ENCODE measurements at places on chromosomes 4 and X.

DNA sequence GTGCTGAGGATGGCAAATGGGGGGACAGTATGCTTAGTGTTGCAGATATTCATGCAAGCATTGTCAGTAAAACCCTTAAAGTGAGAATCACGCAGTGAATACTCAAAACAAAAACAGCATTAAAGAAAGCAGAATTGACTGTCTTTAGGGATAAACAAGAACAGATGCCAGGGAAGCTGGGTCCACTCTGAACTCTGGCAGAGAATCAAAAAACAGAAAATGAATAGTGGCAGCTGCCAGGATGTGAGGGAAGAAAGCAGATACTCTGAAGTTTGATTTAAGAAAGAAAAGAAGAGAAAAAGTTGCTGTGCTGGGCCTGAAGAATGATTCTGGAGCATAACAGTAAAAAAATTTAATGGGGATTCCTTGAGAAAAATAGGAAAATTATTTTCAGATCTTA is 131.5 kb downstream of the GABRA2 start:
- peak; percentile 16 for DNase-seq

DNA sequence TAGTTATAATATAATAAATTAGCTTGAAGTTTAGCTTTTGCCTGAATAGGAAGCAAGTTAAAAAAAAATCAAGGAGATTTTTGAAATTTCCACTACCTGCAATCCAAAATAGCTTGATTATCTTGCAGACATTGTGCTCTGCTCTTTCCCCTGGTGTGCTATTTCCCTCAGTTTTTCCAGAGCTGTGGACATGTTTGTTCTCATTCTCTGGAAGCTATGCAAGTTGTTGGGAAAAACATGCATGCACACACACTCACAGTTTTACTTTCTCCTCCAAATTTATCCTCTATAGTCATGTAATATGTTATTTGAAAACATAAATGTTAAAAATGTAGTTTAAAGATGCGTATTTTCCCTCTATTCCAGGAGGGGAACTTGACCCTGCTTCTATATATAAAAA is 225.8 kb upstream of the ARSJ start:
- no peak for DNase-seq

- no peak for DNase-seq
Measured at GRCh38 chrX:16188687-16189086, 21.4 kb downstream of the MAGEB17 start.

DNA sequence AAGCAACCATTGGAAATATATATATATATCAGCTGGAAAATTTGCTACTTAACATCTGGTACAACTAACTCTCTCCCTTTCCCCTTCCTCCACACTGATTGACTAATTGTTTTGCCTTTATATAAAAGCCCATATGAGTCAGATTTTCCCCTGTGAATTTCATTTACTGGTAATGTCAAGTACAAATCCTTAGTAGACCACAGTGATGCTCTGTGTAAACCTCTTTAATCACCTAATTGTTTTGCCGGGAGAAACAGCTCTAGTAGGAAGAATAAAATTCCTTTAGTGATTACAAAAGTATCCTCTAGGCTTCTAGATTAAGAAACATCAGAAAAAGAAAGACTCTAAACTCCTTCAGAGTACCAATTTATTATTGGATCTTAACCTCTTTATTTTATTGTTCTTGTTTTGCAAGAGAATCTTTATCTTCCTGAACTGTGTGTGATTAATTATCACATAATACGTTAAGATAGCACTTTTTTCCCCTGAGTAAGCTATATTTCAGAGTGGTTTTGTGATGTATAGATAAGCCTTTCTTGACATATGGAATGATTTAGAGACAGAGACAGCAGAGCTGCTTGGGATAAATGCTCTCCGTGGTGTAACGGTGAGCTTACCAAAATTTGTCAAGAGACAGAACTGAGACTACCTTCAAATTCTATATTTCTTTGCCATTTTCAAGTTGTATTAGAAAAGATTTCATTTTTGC is 1606.4 kb upstream of the TENM3 start:
- no peak for DNase-seq

- DNase-seq = no peak
Measured at GRCh38 chrX:105477351-105477750, 256.9 kb upstream of the TEX13A start.

GRCh38 chr4:126691797-126692196 is 941.0 kb upstream of the INTU start:
- no peak for DNase-seq

DNA sequence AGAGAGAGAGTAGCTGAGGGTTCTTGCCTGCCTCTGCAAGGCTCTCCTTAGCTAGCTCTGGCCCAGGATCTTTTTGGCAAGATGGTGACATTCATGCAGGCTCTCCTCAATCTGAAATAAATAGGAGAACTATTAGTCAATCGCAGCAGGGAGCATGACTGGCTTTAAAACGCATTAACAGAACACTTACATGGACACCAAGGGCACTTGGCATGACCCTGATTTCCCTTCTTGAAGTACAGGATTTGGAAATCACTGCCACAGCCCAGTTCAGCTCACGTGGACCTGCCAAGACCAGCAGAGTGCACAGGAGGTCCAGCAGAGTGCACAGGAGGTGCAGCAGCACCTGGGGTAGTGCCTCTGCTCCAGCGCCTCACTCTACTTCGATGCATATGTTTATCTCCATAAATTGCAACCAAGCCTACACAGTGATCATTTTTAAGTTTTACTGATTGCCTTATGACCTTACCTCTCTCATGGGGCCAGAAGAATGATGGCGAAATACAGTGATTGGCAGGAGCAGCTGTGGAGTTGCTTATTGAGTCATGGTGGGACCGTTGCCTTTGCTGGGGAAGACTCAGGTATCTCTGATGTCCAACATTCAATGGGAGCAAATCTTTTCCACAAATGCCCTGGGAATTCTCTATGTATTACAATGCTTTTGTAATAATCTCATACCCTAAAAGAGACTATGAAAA is 122.4 kb downstream of the SYNPO2 start:
- no peak for DNase-seq

DNA sequence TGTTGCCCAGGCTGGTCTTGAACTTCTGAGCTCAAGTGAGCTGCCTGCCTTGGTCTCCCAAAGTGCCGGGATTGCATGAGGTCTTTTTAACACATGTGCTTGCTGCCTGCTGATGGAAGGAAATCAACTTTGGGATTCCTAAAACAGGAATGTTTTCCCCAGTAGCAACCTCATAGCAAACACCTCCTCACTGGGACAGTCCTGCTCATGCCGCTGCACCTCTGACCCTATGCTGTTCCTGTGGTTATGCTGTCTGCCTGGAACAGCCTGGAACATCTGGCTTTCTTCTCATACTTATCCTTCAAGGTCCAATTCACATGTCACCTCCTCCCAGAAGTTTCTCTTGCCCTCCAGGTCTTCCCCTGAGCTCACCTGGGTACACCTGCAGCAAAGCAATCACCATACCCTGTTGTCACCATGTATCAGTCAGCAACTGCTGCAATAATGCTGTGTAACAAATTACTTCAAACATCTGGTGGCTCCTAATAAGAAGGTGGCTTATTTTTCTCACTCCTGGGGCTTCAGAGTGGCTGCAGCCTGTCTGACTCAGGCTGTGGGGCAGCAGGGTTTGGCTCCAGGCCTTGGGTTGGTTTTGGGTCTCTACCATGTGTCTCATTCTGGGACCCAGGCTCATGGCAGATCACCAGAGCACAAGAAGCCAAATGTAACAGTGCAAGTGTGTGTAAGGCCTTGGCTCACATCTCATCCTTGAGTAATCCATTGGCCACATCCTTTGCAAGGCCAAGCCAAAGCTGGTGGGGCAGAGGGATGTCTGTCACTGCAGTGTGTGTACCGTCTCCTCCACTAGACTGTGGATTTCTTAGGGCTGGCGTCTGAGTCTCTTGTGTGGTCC is 59.4 kb upstream of the SORCS2 start:
- DNase-seq = no peak

DNA sequence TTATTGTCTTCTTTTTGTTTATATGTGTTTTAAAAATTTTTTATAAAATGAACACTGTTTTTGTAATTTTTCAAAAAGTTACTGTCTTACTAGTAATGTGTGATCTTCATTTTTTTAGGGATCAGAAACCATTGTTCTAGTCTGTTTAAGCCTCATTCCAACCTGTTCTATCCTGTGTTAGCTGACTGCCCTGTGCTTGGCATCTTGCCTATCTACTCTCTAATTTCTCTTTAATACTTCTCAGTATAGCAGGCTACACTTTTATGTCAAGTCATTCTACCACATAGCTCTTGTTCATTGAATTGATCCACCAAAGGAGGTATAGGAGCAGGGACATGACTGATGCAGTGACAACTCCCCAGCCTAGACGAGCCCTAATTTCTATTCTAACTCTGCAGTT is 70.2 kb upstream of the PLS3 start:
- DNase-seq = no peak

DNA sequence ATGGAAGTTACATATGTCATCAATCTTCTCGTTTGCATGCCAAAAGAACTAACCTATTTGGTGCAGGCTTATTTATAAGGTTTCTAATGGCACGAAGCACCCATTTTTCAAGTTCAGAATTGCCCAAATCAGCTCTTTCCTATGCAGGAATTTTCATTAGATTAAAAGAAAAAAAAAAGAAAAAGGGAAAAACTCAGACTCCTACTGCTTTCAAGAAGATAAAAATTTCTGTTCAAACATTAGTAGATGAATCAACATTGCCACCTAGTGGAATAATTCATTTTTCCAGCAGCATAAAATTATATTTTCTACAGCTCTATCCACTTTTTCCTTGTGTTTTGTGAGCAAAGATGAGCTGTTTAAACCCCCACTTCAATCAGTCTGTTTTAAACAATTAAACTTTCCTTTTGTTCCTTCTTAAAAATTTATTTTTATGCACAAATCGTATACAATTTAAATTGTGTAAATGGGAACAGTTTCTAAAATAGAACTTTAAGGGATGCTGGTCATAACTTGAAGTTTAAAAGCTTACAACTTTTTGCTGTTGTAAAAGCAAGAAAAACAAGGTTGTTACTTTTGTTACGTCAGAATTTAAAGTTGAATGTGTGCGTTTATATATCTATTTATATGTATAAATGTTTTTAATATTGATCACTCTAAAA is 309.9 kb downstream of the ARAP2 start:
- no peak for DNase-seq

DNA sequence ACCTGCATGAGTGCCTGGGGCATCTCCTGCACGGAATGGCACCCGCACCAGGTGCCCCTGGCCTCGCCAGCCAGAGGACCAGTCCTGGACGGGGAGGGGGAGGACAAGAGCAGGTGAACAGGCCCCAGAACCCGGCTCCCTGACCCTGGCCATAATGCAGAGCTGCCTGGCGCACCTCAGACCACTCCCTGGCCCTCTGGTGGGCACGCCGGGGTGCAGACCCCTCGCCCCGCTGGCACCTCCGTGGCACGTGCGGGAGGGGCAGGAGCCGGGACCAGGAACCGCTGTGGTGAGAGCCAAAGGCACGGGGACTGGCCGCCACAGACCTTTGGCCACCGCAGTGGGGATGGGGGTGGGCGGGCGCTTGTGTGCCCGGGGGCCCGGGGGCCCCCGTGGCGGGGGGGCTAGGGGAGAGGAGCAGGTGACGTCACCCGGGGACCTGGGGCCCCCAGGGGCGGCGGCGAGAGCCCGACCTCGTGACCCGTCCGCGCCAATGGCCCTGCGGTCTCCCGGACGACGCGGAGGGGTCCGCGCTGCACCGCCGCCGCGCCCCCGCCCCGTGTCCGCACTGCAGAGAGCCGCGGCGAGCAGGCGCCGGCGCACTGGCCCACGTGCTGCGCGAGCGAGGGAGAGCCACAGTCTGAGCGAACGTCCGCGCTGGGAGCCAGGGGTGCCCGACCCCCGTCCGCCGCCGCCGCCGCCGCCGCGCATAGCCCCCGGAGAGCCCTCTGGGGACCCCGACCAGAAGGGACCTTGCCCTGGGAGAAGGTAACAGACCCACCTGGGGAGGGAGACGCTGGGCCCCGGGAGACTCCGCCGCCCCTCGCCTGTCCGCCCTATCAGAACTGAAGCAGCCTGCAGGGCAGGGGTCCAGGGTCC is at the start of gene PNMA3:
TSS of gene PNMA3 (plus strand) at position 600 of the 879 bp plus-strand sequence. CDS start 586 bp downstream, outside the sequence.
- DNase-seq = no peak

DNA sequence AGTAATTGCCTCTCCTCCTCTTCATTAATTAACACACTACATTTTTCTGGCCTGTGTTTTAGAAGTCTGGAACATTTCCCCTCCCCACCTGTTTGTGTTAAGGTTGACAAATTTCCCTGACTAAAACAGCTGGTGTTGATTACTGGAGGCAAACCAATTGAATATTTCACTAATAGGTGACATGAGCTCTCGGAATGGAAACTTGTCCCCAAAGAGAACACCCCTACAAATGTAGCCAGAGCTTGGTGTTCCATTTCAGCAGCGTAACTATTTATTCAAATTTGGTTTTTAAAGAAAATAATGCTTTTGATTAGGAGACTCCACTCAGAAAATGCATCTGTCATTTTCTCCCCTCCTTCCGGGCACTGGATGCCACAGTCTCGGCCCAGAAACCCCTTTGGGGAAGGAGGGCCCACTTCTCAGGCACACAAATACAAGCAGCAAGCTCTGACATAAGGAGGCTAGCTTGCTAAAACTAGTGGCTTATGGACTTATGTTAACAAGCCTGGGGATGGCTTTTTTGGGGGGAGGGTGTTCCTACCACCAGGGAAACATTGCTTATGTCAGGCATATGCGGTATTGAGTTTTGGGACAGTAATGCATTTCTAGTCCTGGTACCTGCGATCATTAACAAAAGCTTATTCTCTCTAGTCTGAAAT is 2.2 kb downstream of the RNF150 start:
- no peak for DNase-seq

GRCh38 chr4:1008840-1009541 is 2.4 kb upstream of the FGFRL1 start:
- DNase-seq = no peak

DNA sequence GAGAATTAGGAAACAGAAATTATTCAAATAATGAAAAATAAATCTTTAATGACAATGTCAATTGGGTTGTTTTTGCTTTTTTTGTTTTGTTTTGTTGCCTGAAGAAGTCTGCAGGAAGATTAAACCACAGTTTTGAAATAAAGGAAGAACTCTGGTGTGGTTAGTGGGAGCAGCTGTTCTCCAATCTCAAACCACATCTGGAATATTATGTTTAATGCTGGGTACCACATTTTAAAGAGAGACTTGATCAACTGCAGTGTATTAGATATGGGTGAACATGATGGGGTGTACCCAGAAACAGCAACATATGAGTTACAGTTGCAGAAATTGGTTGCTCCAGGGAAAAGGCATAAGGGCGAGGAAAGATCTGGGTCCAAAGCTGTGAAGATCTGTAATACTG is 171.2 kb upstream of the RPL34 start:
- DNase-seq = no peak

DNA sequence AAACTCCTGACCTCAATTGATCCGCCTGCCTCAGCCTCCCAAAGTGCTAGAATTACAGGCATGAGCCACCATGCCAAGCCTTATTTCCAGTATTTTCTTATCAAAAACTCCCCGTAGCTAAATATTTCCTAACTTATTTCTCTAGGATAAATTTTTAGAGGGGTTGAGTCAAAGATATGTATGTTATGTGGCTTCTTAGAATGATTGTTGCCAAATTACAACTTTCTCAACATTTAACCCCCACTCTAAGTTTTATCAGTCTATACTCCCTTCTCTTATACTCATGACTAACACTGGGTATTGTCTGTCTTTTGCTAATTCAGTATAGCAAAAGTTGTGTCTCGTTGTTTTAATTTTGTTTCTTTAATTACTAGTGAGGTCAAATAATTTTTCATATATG is 187.7 kb upstream of the LNX1 start:
- no peak for DNase-seq
